NCI-H226 (cell line): ENCODE measurements at places on chromosomes 3 and 15.

DNA sequence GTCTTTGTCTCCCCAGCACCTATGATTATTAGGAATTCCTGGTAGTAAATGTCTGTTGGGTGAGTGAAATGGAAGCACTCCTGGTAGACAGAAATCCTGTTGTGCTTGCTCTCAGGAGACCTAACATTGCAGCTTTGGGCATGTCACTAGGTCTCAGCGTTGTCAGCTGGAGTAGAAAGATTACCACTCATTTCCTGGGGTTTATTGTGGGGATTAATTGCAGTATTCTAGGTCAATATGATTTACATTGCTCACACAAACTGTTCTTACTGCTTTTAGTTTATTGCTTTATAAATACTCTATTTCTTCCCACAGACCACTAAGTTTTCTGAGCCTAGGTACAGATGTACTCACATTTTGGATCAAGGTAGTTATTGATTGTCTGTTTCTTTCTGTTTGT lies 5.1 kb downstream of the TSEN2 start:
- DNase-seq, result no peak

DNA sequence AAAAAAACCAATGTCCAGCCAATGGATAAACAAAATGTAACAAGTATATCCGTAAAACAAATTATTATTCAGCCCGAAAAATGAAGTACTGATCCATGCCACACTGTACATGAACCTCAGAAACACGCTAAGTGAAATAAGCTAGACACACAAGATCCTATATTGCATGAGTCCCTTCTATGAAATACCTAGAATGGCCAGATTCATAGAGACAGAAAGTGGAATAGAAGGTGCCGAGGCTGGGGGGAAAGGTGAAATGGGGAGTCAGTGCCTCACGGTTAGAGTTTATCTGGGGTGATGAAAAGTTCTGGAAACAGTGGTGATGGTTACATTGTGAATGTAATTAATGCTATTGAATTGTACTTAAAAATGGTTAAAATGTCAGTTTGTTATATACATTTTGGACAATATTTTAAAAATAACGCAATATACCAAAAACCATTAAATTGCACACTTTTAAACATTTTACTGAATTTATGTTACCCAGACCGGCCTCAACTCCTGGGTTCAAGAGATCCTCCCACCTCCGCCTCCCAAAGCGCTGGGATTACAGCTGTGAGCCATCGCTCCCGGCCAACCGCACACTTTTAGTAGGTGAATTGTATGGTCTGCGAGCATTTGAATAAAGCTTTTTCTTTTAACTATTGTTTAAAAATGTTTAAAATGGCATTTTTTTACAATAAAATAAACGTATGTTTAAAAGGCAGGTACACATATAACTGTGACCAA lies 2.1 kb downstream of the RNF168 start:
- no peak for DNase-seq

DNA sequence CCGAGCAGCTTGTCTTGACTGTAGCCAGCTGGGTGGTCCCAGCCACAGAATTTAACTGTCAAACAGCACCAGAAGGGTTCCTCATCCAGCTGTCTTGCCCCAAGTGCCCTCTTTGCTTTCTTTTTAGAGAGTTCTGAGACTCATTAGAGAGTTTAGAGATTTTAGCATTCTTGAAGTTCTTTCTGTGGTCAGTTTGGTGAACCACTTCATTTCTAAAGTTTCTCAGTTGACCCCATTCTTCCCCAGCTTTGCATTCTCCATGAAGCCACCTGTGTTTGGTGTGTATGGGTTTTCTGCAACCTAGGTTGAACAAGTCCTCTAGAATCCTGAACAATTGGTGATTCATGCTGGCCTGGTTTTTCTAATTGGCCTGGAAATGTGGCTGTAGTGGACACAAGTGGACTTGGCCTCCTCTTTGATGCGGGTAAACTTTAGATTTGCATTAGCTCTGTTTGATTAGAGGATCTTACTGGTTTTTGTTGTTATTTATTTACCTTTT lies 33.7 kb downstream of the FLNB start:
- DNase-seq, result no peak

GRCh38 chr3:100635273-100635701 lies 25.9 kb downstream of the ADGRG7 start:
- no peak for DNase-seq

DNA sequence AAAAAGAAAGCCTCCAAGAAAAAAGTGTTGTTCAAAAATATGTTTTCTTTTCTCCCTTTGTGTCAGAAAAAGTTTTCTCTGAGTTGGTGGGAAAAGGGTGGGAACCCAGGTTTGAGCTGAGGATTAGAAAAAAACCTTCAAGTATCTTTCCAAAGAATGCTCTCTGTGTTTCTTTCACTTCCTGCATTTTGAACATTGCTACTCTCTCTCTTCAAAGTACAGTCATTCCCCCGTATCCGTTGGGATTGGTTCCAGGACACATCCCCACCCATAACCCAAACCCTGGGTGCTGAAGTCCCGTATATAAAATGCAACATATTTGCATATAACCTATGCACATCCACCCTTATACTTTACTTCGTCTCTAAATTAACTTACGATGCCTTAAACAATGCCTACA lies 139.6 kb downstream of the TMCO5A start:
- no peak for DNase-seq

DNA sequence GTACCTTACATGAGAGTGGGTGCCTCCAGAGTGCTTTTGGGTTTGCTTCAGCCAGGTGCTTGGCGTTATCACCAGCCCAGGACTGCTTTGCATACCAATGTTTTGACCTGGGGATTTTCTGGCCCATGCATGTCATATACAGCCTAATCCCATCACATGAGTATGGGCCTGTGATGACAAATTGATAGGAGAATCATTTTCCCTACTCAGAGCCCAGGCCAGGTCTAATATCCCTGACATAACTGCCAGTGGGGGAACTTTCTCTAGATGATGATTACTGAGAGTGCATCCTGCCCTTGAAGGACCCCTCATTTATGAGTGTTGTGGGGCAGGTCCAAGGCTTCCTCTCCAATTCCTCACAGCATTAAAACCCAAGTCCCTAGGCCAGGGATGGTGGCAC lies 197.5 kb upstream of the LYSMD4 start:
- DNase-seq, result no peak

DNA sequence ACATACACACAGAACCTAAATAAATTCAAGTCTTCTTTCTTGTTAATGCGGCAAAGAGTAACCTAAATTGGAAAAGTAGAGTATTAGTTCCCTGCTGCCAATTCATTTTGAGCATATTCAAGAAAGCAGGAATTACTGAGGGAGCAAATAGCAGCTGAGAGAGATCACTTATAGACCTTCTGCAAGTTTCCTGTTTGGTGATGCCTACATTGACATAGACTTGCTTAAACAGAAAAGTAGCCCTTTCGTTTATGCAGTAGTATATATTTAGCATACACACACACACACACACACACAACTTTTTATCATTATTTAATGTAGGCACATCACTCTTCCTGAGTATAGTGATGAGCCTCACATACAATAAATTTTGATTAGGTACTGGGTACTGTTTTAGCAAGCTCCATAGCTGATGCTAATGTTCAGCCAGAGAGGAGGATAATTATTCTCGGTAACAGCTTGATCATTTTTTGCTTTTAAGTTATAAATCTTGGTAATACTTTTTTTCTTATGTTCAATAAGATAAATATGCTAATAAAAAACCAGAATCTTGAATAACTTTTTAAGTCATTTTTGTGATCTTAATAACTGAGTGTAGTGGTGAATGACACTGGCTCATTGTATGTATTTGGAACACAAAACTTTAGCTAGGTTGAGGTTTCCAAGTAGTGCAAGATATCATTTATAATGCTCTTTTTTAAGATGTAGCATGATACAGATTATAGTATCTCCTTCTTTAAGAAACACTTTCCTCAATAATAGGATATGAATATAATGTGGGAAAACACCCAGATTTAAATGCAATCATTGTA lies 174.7 kb downstream of the MBNL1 start:
- no peak for DNase-seq
